ENCODE measurements at places on chromosomes 4 and X. TPM values are rescaled to one million over a fixed set of nuclear protein-coding genes. Genes with fewer than 3 reads are reported as not detected.
A peak's percentile ranks its signal among the peaks of the same experiment; 100 is the strongest.

CDS1 gene
- total RNA-seq: 1.3 TPM

DNA sequence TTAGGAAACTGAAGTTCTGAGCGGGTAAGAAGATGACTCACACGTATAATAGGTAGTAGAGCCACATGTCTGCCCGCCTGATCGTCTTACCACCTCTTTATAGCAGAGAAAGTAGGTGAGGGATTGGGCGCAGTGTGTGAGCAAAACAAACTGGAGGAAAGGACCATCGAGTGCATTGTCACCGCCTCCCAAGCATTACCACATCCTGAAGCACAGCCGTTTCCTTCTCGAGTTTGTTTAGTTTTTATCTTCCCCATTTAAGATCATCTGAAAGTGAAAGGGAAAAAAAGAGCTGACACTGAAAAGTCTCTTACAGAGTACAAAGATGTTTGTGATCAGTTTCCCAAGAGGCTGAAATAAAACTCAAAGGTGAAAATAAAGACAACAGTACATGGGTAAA lies 14.8 kb downstream of the PDK3 start:
- H3K27ac ChIP-seq: peak overlapping the region; percentile 91
- H3K27me3 ChIP-seq: no peaks in the 10 kb centered on the region
- peaks cover 51% of the 10 kb centered on the region for H3K4me1 ChIP-seq
- peak overlapping the region; percentile 39 for H3K4me3 ChIP-seq
- H3K36me3 ChIP-seq: no peaks in the 10 kb centered on the region
- peak; percentile 60 for DNase-seq

DNA sequence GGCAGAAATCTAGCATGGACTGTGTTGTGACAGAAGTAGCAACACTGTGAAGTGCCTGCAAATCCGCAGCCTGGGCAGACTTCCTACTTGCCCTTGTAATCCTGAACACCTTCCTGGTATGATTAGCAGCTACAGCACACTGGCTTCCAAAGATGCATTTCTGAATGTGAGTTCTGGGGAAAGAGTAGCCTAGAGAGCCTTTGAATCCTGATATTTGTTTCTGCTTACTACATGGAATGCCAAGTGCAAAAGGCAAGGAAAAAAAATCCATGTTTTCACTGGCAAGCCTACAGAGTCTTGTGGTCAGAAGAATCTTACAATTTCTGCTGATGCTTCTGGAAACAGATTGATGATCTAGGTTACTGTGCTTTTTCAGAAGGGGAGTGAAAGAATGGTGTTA lies 223.7 kb downstream of the COL25A1 start:
- H3K27me3 ChIP-seq: no peaks in the 10 kb centered on the region
- H3K4me3 ChIP-seq: no peak overlapping the region
- DNase-seq: no peak
- no peaks in the 10 kb centered on the region for H3K36me3 ChIP-seq

DNA sequence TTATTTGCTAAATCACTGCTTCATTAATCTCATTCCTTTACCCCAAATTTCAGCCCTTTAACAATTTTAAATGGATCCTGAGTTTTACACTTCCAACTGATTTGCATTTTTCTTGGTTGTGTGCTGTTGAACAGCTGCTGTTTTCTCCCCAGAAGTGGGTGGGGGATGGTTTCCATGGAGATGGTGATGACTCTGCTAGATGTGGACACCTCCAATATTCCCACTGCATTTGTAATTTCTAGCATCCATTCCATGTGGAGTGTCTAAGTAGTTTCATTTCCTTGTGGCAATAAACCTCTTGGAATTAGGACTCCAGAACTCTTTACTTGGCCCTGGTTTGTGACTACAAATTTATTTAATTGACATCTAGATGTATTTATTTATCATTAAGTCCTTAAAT lies 330.4 kb downstream of the GBA3 start:
- no peaks in the 10 kb centered on the region for H3K36me3 ChIP-seq
- no peaks in the 10 kb centered on the region for H3K27me3 ChIP-seq
- H3K27ac ChIP-seq: no peak overlapping the region
- DNase-seq: no peak
- no peaks in the 10 kb centered on the region for H3K4me1 ChIP-seq
- no peak overlapping the region for H3K4me3 ChIP-seq

DNA sequence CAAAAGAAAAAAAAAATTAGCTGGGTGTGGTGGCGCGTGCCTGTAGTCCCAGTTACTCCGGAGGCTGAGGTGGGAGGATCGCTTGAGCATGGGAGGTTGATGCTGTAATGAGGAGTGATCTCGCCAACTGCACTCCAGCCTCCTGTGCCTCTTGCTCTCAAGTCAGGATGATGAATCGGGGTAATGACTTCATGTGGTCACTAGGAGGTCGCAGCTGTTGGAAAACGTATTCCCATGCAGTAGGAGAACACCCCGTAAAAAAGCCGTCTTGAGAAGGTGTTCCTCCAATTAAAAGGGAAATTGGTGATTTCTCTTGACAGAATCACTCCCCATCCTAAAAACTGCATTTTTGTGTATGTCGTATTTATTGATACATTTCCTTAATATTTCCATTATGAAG lies 2.2 kb downstream of the CCNB3 start:
- no peak for DNase-seq
- H3K27ac ChIP-seq: no peak overlapping the region
- no peaks in the 10 kb centered on the region for H3K36me3 ChIP-seq

DNA sequence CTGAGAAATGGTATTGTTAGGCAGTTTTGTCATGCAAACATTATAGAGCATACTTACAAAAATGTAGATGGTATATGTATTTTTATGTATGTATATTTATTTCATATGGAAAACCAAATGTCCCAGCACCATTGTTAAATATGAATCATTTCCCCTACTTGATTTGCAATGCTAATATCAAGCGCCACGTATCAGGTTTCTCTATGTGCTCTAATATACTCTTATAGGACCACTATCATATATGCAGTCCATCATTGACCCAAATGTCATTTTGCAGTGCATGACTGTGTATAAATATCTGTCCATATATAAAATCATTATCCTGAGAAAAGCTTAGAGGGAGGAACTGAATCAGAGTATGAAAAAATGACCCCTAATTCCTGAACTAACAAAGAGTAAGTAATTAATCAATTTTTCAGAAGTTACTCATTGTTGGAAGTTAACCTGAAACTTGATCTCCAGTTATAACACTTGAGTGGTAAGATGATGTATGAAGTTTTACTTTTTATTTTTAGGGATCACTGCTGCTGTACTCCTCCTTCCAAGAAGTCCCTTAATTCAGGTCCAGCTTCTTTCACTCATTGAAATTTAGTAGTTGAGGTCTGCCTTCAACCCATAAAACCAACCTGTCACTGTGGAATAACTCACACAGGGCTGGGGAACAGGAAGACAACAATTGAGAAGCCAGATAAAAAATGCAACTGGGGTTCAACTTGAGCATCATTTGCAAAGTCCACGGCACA lies 134.8 kb upstream of the LDB2 start:
- no peak overlapping the region for H3K27ac ChIP-seq
- no peak overlapping the region for H3K4me3 ChIP-seq
- DNase-seq: no peak
- no peaks in the 10 kb centered on the region for H3K36me3 ChIP-seq
- no peaks in the 10 kb centered on the region for H3K27me3 ChIP-seq

- no peaks in the 10 kb centered on the region for H3K27me3 ChIP-seq
- no peak overlapping the region for H3K4me3 ChIP-seq
- no peaks in the 10 kb centered on the region for H3K4me1 ChIP-seq
- peaks cover 3% of the 10 kb centered on the region for H3K36me3 ChIP-seq
Observed at GRCh38 chr4:139700568-139700967, 34.9 kb downstream of the MGST2 start.

GRCh38 chr4:80407246-80407645 lies 71.7 kb downstream of the CFAP299 start:
- no peaks in the 10 kb centered on the region for H3K27me3 ChIP-seq
- no peak overlapping the region for H3K4me3 ChIP-seq
- DNase-seq: no peak

DNA sequence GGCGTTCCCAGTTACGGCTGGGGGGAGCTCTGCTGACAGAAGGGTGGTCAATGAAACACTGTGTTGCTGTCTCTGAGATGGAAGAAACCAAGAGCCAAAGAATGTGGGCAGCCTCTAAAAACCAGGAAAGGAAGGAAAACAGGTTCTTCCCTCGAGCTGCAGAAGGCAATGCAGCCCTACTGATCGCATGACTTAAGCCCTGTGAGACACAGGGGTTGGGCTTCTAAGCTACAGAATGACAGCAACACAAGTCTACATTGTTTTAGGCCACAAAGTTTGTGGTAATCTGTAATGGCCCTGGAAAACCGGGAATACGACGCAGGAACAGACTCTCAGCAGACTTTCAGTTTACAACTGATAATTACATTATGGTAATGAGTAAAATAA lies 38.2 kb upstream of the MTNR1A start:
- H3K36me3 ChIP-seq: no peaks in the 10 kb centered on the region
- no peaks in the 10 kb centered on the region for H3K27me3 ChIP-seq

Measured in CD4-positive, alpha-beta T cell (primary cell).